ENCODE measurements at places on chromosomes 4 and X. TPM values are rescaled to one million over a fixed set of nuclear protein-coding genes. Genes with fewer than 3 reads are reported as not detected.

The CT55 gene
- total RNA-seq = not detected

The ARMCX2 gene
- total RNA-seq = 25.6 TPM

The MTMR8 gene
- total RNA-seq = 3.3 TPM

The HS6ST2 gene
- not detected for total RNA-seq

The RHOXF2 gene
- not detected for total RNA-seq

The TRIML2 gene
- total RNA-seq = not detected

The CPLX1 gene
- total RNA-seq = 1.2 TPM

The EDA gene
- total RNA-seq = not detected

The GAGE12E gene
- total RNA-seq = not detected

GRCh38 chrX:77160301-77160700 is 286.9 kb upstream of the FGF16 start:
- DNase-seq = no peak

DNA sequence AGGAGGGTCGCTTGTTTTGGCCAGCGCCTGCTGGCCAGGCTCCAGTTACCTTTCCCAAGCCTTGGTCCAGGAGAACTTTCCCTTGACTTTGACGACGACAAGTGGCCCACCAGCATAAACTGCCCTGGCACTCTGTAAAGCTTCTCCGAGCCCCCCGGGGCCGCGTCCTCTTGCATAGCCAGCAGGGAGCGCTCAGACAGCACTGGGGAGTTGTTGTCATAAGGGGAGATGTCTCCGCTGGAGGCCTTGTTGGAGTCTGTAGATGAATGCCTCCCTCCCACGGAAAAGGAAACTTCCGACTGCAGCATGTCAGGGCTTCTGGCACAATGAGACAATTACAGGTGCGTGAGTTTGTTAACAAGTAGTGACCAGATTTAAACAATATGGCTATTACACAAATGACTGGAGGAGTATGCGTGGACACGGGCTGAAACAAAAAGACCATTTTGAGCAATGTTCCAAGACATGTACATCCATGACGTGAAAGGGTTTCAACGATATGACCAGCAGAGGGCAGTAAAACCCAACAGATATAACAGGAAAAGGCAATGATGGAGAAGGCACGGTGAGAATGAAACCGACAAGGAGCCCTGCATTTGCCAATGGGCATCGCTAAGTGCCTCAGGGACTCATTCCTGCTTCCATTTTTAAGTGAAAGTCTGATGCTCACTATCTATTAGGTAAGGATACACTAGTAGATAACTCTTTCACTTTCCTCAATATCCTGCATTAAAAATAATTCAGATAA is 33.0 kb downstream of the HCCS start:
- DNase-seq = peak; percentile 42

DNA sequence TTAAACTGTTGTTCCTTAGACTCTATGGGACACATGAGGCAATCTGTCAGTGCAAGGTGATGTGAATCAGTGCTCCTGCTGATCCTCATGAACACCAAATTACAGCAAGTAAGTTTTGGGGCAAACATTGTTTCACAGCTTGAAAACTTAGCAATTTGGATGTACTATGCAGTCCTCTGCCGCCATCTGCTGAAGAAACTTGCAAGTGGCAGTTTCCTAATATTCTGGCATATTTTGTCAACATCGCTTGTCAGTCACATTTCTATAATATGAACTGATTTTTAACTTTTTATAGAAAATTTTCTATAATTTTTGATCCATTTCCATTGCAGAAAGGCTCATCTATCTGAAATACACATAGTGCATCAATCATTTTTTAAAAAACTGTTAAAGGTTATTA is 56.3 kb downstream of the ZAR1 start:
- DNase-seq = peak; percentile 8

GRCh38 chrX:72105436-72105835 is 26.3 kb downstream of the RTL5 start:
- peak; percentile 56 for DNase-seq

DNA sequence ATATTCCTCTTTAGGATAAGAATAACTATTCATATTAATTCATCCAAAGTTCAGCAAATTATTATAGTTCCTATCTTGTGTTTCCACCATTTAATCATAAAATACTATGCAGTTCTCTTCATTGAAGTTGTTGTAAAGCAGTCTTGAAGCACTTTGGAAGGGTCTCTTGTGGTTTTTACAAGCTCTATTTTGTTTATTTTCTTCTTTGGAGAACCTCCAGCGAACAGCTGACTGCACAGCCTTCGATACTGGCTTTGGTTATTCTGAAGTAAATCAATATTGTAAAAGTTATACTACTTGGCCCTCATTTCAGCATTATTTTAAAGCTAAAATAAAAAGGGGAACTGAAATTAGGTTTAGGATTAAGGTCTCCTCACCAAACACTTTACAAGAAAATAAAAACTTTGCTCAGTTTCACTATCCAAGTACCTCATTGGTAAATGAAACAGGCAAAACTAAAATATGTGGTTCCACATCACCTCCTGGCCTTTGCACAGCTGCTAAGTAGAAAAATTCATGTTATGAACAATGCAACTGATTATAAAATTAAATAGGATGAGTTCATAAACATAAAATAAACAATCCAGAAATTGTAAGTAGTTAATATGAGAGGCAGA is 1629.2 kb upstream of the ADGRL3 start:
- peak; percentile 40 for DNase-seq

- no peak for DNase-seq
Measured at GRCh38 chr4:88999392-88999930, 57.5 kb downstream of the FAM13A start.

- DNase-seq = peak; percentile 63
Measured at GRCh38 chrX:1330605-1331004, 6.0 kb upstream of the IL3RA start.

DNA sequence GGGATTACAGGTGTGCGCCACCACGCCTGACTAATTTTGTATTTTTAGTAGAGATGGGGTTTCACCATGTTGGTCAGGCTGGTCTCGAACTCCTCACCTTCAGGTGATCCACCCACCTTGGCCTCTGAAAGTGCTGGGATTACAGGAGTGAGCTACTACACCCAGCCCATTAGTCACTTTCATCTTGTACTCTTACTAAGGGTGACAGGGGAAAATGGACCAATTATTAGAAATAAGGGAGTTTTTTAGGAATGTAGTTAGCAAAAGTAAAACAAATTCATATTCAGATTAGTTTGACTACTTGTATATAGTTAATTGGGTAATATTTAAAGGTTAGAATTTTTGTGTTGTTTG is 26.1 kb downstream of the SMARCA5 start:
- DNase-seq = no peak

GRCh38 chr4:168587411-168588125 is 90.7 kb downstream of the PALLD start:
- DNase-seq = no peak

GRCh38 chr4:39932776-39933402 is 44.8 kb downstream of the PDS5A start:
- DNase-seq = no peak

GRCh38 chrX:3451571-3451970 is 105.1 kb upstream of the MXRA5 start:
- no peak for DNase-seq

DNA sequence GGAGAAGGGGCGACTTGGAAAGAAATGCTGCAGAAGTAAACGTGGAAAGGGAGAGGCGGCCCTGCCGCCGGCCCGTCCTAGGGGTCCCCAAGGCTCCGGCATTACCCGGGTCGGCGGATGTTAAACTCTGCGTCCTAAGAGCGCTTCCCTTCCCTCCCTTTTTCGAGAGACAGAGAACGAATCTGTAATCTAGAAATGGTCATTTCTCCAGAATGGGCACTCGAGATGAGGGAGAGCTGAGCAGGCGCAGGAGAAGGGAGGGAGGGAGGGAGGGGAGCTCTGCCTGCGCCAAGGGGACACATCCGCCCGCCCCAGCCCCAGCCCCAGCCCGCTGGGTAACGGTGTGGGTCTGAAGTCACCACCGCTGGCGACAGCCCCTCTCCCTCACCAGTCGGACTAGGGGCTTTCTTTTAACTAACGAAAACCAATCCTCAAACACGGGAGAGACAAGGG is 1.7 kb downstream of the HCFC1 start:
- DNase-seq = no peak

DNA sequence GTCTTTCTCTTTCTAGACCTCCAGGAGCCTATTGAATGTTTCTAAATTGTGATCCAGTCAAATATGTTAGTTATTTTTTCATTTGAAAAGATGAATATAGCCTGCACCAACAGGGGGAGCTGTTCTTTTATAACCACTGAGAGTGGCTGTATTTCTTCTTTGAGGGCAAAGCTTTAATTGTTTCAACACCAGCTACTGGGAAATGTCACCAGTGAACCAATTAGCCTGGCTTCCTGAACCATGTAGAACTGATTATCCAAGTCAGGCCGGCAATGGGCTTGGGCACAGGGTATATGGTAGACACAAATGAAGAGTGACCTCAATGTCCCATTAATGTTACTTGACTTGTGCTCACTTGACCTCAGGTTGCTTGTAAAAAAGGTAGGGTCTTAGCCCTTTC is 4.8 kb upstream of the DAPP1 start:
- DNase-seq = no peak

DNA sequence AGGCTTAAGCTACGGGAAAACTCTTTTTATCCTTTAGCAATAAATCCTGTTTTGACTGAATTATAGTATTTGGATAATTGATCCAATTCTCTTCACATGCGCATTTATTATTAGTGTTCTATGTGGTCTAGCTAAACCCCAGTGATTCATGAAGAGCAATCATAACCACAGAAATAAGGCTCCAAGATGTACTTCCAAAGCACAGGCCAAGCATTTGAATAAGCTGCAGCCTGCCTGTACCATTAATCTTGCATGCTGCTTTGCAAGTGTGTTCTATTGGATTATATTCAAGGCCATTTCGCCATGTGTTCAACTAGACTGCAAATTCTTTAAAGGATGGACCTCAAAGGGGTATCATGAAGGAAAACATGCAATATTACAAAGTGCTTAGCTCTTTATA is 385.2 kb upstream of the FAT1 start:
- no peak for DNase-seq

- no peak for DNase-seq
Measured at GRCh38 chr4:138317175-138317748, 75.1 kb upstream of the SLC7A11 start.

DNA sequence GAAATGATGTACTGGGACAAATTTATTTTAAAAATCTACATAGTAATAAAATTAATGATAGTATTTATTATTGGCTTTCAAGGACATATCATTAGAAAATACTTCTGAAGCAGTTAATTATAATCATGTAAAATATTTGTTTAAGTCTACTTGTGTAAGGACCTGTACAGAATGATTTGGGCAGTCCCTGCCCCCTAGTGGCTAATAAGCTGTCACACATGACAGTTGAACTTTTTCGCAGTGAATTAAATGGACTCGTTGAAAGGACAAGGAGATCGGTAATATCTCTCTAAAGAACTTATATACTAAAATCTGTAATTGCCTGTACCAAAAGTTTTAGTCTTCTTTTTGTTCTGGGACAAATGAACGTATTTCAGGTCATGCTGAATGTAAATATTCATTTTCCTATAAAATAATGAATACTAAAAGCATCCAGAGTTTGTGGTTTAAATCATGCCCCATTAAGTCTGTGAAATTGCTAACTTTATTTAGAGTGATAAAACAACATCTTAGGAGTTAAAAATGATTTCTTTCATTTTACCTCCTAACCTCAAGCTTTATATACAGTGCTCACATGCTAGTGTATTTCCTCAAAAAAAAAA is 13.6 kb downstream of the EXOC1 start:
- DNase-seq = peak; percentile 38

DNA sequence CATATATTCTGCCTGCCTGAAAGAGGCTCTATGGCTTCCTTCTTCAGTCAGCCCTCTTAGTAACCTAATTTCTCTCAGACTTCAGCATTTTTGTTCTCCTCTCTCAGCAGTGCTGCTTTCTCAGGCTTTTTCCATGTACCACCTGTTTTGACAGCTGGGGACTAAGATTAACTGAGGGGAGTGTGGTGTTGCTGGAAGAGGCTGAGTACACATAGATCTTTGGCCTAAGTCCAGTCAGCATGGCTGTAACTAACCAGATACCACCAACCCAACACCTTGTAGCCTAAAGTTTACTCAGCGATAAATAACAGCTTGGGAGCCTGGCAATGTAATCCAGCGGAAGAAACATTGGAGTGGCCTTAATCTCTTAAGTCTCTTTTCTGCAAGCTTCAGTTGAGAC is 85.5 kb downstream of the RTL3 start:
- no peak for DNase-seq

DNA sequence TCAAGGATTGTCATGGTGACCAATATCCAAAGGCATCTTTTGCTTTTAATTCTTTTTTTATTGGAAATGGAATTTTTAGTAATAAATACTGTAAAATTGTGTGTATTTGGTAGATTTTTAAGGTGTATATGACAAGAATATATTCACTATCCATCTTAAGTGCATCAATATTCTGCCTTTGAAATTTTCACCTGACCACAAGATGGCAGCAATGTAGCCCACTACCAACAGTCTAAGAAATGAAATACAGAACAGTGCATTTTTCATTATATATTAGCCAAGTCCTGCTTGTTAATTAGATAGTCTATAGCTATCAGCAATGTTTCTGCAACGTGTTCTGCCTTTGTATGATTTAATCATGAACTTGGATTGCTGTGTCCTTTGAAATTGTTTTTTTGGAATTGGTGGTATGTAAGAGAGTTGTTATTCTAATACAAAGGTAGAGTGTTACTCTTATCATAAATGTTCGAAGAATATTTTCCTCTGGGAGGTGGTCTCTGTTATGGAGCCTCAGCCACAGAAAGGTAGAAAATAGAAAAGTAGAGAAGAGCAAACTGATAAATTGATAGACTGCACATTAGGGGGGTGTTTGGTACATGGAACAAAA is 38.2 kb downstream of the HPGDS start:
- no peak for DNase-seq

- no peak for DNase-seq
Measured at GRCh38 chr4:158302076-158302866, 92.0 kb downstream of the TMEM144 start.

DNA sequence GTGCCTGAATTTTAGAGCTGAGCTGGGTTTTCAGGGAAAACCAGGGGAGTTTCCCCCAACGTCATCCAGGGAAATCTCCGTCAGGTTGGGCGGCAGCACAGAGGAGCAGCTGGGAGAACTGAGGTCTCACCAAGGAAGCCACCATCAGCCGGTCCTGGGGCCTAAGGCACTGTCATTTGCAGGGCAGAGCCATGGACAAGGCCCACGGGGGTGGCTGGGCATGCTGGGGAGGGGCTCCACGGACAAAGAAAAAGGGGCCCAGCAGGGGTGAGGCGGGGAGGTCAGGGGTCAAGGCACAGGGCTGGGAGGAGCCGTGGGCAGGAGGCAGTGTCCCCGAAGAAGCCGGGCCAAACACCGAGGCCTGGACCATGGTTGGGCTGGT is 109.8 kb downstream of the HMX1 start:
- DNase-seq = no peak

Data from GM12878 (cell line).